GOT3 (cell line): ENCODE measurements at places on chromosomes 5 and 9.

GRCh38 chr9:116174347-116174746, 20.8 kb downstream of the PAPPA start:
- no peak for DNase-seq

GRCh38 chr9:113187929-113188595, 33.0 kb downstream of the FKBP15 start:
- DNase-seq, result no peak

DNA sequence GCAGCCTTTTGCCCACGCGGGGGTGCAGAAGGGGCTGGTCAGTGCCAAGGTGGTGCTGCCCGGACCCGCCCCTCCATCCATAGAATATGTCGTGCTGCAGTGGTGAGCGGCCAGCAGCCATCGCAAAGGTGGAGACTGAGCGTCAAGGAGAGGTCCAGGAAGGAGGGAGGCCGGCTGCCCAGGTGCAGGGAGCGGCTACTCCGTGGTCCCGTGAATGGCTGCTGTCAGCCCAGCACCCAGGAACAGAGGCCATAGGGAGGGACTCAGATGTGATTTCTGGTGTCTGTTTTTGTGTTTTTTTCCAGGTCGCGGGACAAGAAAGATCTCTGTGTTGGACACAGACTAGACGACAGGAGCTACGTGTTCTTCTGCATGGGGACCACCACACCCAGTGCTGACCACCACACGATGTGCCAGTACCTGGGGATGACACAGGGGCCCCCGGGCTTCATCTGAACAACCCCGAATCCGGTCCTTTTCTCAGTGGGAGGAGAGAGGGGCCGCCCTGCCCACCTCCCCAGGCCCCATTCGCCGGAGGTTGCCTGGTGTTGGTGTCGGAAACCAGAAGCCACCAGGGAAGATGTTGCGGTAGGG, 29.0 kb downstream of the PAEP start:
- DNase-seq, result no peak

- DNase-seq, result no peak
Observed at GRCh38 chr5:35598707-35599370, 18.8 kb upstream of the SPEF2 start.

- no peak for DNase-seq
Observed at GRCh38 chr5:4614088-4614487, 526.0 kb upstream of the ADAMTS16 start.

- DNase-seq, result no peak
Observed at GRCh38 chr5:42991404-42992087, 48.6 kb downstream of the ANXA2R start.

GRCh38 chr5:133809801-133810200, 158.6 kb downstream of the C5orf15 start:
- DNase-seq, result no peak

GRCh38 chr9:116572095-116572748, 114.9 kb upstream of the TRIM32 start:
- peak; percentile 23 for DNase-seq

DNA sequence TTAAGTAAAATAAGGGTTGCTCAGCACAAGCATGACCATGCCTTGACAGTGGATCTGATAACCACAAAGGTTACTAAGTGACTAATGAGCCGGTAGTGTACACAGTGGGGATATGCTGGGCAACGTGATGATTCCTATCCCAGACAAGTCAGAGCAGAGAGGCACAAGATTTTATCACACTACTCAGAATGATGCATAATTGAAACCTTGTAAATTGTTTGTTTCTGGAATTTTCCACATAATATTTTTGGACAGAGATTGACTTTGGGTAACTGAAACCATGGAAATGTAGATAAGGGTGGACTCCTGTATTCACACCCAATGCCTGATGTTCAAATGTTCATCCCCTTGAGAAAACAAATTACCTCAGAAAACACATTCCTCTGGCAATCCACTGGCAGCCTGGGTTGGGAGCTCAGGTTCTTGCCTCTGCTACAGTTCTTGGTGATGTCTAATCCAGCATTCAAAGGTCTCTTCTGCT, 16.2 kb upstream of the ERAP1 start:
- no peak for DNase-seq
